ENCODE measurements at places on chromosomes 3 and 15.

DNA sequence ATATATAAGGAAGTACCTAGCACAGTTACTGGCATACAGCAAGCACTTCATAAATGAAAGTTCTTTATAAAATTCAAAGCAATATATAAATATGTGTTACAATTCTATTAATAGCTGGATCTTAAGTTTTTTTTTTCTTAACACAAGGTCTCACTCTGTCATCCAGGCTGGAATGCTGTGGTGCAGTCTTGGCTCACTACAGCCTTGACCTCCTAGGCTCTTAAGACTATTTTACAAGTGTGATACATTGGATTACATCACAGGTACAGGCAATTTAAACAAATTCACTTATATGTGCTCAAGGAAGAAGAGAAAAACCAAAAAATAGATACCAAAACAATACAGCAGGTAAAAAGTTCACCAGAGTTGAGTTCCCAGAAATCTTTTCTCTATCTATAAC lies 60.6 kb downstream of the ZNF280D start:
- H3K4me1 ChIP-seq, result no peaks in the 10 kb centered on the region
- H3K27ac ChIP-seq, result no peak overlapping the region
- no peaks in the 10 kb centered on the region for H3K27me3 ChIP-seq
- no peaks in the 10 kb centered on the region for H3K36me3 ChIP-seq

DNA sequence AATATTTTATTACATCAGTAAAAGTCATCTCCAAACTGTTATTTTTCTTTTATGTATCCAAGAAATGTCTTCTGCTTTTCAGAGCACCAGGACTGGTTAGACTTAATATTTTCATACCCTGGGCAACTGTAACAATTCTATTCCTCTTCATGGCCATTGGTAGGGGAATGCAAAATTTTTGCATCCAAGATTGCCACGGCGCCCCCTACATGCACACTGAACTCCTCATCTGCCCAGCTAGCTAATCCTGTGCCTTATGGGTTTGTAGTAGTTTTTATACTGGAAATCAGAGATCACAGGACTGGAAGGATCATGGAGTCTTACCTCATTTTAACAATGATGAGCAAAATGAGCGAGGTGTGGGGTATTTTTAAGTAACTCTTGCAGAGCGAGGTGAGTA lies 74.2 kb downstream of the CRTC3 start:
- no peaks in the 10 kb centered on the region for H3K27me3 ChIP-seq
- peak overlapping the region; percentile 9 for H3K27ac ChIP-seq
- H3K4me3 ChIP-seq, result no peak overlapping the region
- H3K4me1 ChIP-seq, result peaks cover 24% of the 10 kb centered on the region
- peaks cover 37% of the 10 kb centered on the region for H3K36me3 ChIP-seq

GRCh38 chr3:24538891-24539290 lies 44.2 kb upstream of the THRB start:
- peak overlapping the region; percentile 23 for H3K27ac ChIP-seq
- no peaks in the 10 kb centered on the region for H3K36me3 ChIP-seq
- no peaks in the 10 kb centered on the region for H3K27me3 ChIP-seq
- peaks cover 9% of the 10 kb centered on the region for H3K4me1 ChIP-seq

DNA sequence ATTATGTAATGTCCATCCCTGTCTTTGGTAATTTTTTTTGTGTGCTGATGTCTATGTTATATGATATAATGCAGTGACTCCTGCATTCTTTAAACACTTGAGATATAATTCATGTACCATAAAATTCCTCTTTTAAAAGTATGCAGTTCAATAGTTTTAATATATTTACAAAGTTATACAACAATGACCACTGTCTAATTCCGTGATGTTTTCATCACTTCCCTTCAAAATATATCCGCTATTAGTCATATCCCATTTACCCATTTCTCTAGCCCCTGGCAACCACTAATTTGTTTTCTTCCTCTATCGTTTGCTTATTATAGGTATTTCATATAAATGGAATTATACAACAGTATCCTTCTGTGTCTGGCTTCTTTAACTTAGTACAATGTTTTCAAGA lies 64.9 kb upstream of the SUCLG2 start:
- H3K27ac ChIP-seq, result no peak overlapping the region
- no peaks in the 10 kb centered on the region for H3K27me3 ChIP-seq
- no peak overlapping the region for H3K4me3 ChIP-seq

- no peaks in the 10 kb centered on the region for H3K4me1 ChIP-seq
- H3K27ac ChIP-seq, result no peak overlapping the region
- no peak overlapping the region for H3K4me3 ChIP-seq
- H3K36me3 ChIP-seq, result peaks cover 33% of the 10 kb centered on the region
- DNase-seq, result no peak
- no peaks in the 10 kb centered on the region for H3K27me3 ChIP-seq
Observed at GRCh38 chr15:55856506-55857164, 113.7 kb upstream of the PRTG start.

DNA sequence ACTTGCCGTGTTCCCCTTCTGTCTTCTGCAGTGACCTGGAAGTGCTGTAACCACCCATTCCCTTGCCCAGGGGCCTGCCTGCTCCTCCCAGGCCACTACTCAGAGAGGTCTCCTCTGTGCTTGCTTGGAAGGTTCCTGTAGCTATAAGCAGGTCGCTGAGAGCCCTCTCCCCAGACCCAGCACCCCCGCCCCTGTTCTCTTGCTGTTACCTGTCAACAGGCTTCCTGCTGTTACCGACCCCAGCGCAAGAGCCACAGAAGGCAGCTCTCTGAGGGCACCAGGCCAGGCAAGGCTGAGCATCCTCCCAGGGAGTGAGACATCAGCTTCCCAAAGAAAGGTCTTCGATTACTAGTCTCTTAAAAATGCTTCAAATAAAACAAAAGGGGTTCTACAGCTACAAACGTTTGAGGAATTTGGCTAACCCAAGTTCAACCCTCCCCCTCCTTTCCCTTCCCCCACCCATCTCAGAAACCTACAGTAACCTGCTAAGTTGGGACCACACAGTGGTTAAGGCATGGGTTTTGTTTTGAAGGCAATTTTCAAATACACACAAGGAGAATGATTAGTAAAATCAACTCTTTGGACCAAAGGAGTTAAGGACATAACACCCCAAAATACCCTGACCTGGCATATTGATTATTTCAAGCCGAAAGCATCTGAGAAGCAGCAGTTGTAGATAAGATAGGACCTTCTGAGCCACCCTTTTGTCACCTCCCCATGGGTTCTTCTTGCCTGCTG lies 74.9 kb upstream of the MFGE8 start:
- no peak overlapping the region for H3K27ac ChIP-seq
- H3K27me3 ChIP-seq, result no peaks in the 10 kb centered on the region
- H3K4me1 ChIP-seq, result no peaks in the 10 kb centered on the region
- DNase-seq, result no peak
- no peak overlapping the region for H3K4me3 ChIP-seq

DNA sequence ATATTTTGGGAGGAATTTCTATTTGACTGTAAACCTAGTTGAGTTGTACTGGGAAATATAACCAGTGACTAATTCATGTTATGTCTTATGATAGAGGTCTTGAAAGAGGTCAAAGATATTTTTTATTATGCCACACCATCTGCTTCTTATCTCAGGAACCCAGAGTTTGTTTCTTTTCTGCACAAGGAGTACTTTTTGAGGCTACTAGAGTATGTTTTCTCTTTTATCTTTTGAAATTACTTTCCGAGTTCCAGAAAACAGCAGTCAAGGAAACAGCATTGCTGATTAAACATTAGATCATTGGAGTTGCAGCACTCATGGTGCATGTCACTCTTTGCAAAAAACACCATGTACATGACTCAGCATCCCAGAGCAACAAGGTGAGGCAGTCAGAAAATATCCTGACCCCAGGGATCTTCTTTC lies 645.8 kb upstream of the NR2F2 start:
- H3K4me1 ChIP-seq, result peaks cover 7% of the 10 kb centered on the region
- H3K27me3 ChIP-seq, result no peaks in the 10 kb centered on the region
- no peaks in the 10 kb centered on the region for H3K36me3 ChIP-seq
- peak overlapping the region; percentile 25 for H3K27ac ChIP-seq
- no peak overlapping the region for H3K4me3 ChIP-seq
- no peak for DNase-seq

GRCh38 chr3:187295316-187296034 lies 3.9 kb upstream of the MASP1 start:
- no peaks in the 10 kb centered on the region for H3K36me3 ChIP-seq
- no peak for DNase-seq
- no peak overlapping the region for H3K4me3 ChIP-seq
- H3K27me3 ChIP-seq, result no peaks in the 10 kb centered on the region
- peaks cover 4% of the 10 kb centered on the region for H3K4me1 ChIP-seq

- no peak overlapping the region for H3K4me3 ChIP-seq
- DNase-seq, result no peak
- no peaks in the 10 kb centered on the region for H3K36me3 ChIP-seq
- H3K27ac ChIP-seq, result no peak overlapping the region
- peaks cover 7% of the 10 kb centered on the region for H3K4me1 ChIP-seq
- H3K27me3 ChIP-seq, result no peaks in the 10 kb centered on the region
Observed at GRCh38 chr3:107367353-107367752, 9.9 kb upstream of the CCDC54 start.

DNA sequence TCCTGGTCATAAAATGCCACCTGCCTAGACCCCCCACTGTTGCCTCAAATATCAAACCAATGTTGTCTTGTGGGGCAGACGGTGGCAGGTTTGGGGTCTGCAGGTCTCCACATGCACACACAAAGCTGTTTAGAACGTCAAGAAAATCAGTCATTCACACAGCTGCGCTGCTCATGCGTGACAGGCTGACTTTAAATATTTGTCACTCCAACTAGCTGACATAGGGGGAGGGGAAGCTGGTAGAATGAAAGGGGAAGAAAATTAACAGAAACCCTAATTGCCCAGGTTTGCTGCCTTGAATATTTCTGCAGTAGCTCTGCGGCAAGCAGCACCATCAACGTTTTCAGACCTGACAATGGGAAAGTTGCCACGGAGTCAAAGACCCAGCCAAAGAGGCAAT lies 201.8 kb downstream of the ABHD5 start:
- no peaks in the 10 kb centered on the region for H3K36me3 ChIP-seq
- H3K27me3 ChIP-seq, result no peaks in the 10 kb centered on the region
- H3K27ac ChIP-seq, result no peak overlapping the region
- H3K4me1 ChIP-seq, result peaks cover 6% of the 10 kb centered on the region

- no peaks in the 10 kb centered on the region for H3K36me3 ChIP-seq
- no peaks in the 10 kb centered on the region for H3K27me3 ChIP-seq
- DNase-seq, result no peak
- no peak overlapping the region for H3K4me3 ChIP-seq
Observed at GRCh38 chr3:65864357-65864904, 174.3 kb downstream of the MAGI1 start.

GRCh38 chr15:42157981-42158765 lies 1.7 kb upstream of the PLA2G4F start:
- no peak overlapping the region for H3K27ac ChIP-seq
- peak; percentile 47 for DNase-seq
- H3K27me3 ChIP-seq, result no peaks in the 10 kb centered on the region
- H3K4me1 ChIP-seq, result no peaks in the 10 kb centered on the region
- H3K4me3 ChIP-seq, result no peak overlapping the region

GRCh38 chr3:109353057-109353456 lies 15.7 kb upstream of the DPPA4 start:
- no peak for DNase-seq
- no peak overlapping the region for H3K4me3 ChIP-seq
- no peak overlapping the region for H3K27ac ChIP-seq
- H3K27me3 ChIP-seq, result no peaks in the 10 kb centered on the region
- H3K4me1 ChIP-seq, result no peaks in the 10 kb centered on the region

DNA sequence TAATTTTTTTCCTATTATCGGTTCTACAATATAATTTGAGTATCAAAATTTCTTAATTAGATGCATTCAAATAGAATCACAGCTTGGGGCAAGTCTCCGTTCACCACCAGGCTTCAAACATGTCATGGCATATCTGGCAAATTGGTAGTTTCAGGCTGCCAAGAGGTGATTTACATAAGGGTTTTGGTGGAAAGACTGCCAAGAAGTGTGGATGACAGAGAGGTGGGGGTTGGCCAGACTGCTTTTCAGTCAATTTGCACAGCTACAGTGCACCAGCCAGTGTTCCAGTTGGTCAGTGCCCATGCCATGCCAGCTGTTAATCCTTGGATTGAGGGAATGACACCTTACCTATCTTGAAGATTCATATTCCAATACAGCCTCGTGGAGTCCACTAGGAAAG lies 8.4 kb upstream of the GSK3B start:
- H3K4me1 ChIP-seq, result no peaks in the 10 kb centered on the region
- H3K27ac ChIP-seq, result no peak overlapping the region
- no peak for DNase-seq
- no peaks in the 10 kb centered on the region for H3K36me3 ChIP-seq

DNA sequence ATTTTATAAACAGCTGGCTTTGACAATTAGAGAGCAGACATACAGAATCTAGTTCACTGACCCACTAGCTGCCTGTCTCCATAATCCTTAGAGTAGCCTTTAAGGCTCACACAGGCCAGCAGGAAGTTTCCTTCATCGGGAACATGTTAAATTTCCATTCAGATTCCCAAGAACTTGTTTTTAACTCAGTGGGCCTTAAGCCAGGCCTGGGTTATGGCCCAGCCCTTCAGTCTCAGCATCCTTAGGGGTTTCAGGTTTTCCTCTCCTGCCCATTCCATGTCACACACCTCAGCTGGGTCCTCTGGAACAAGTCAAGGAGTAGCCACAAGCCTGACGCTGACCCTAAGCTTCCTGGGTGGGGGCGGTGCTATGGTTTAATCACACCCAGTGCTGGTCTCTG lies 15.0 kb downstream of the CDAN1 start:
- H3K4me1 ChIP-seq, result no peaks in the 10 kb centered on the region
- no peaks in the 10 kb centered on the region for H3K27me3 ChIP-seq
- H3K36me3 ChIP-seq, result peaks cover 88% of the 10 kb centered on the region
- no peak overlapping the region for H3K4me3 ChIP-seq
- peak overlapping the region; percentile 28 for H3K27ac ChIP-seq

DNA sequence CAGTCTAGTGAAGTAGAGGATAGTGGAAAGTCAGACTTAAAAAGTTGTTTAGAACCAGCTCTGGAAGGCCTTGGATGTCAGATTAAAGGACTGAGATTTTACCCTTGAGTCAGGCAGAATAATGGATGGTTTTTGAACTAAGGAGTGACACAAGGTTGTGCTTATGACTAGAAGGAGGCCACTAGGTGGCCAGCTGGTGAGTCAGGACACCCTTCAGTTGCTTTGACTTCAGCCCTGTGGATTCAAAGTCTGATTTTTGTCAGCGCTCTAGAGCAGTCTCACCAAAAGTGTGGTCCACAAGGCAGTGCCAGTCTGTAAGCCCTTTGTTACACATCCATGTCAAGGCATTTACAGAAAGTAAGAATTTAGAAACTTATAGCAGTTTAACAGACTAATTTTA lies 3.8 kb upstream of the GABPB1 start:
- H3K36me3 ChIP-seq, result no peaks in the 10 kb centered on the region
- H3K27me3 ChIP-seq, result no peaks in the 10 kb centered on the region
- no peak overlapping the region for H3K27ac ChIP-seq

- peak overlapping the region; percentile 70 for H3K27ac ChIP-seq
- H3K4me3 ChIP-seq, result no peak overlapping the region
- H3K4me1 ChIP-seq, result no peaks in the 10 kb centered on the region
- H3K36me3 ChIP-seq, result peaks cover 15% of the 10 kb centered on the region
Observed at GRCh38 chr3:141382571-141382970, 14.3 kb downstream of the ZBTB38 start.

DNA sequence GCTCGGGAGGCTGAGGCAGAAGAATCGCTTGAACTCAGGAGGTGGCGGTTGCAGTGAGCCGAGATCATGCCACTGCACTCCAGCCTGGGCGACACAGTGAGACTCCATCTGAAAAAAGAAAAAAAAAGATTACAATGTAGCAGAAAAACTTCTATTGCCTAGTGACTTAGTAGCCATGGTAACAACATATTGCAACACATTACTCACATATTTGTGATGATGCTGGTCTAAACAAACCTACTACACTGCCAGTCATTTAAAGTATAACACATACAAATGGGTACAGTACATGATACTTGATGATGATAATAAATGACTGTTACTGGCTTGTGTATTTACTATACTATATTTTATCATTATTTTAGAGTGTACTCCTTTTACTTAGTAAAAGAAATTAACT lies 125.6 kb downstream of the PLOD2 start:
- H3K27me3 ChIP-seq, result no peaks in the 10 kb centered on the region
- no peak for DNase-seq
- H3K4me3 ChIP-seq, result no peak overlapping the region
- no peaks in the 10 kb centered on the region for H3K36me3 ChIP-seq
- H3K4me1 ChIP-seq, result no peaks in the 10 kb centered on the region

All from tibial artery (tissue), 4 donors.